ENCODE measurements at places on chromosomes 7 and 10. TPM values are rescaled to one million over a fixed set of nuclear protein-coding genes. Genes with fewer than 3 reads are reported as not detected.

DNA sequence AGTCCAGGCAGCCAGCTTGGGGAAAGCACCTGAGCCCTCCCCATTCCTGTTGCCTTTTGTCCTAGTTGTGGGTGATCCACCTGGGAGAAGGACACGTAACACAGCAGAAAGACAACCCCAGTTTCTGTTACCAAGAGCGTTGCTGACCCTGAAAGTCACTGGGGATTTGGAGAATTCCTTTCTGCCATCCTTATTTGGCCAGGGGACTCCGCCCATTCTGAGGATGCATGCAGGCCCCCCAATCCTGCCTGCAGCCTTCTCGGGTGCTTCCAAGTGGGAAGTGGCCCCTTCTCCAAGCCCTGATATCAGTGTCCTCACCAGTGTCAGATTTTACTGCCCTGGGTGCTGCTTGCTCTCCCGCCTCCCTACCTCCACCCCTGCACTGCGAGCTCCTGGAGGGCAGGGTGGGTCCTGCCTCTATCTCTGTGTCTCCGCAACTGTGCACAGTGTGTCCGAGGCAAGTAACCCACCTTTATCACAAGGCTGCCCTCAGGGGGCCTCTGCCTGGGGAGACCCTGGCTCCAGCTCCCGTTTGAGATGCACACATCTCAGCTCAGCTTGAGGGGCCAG is 9.2 kb upstream of the ADCY1 start:
- DNase-seq = no peak

- DNase-seq = no peak
Measured at GRCh38 chr10:80411681-80412220, 3.4 kb downstream of the PRXL2A start.

The TRAPPC14 gene
- total RNA-seq = 45.8 TPM

- DNase-seq = no peak
Measured at GRCh38 chr7:111011520-111011919, 79.4 kb upstream of the LRRN3 start.

DNA sequence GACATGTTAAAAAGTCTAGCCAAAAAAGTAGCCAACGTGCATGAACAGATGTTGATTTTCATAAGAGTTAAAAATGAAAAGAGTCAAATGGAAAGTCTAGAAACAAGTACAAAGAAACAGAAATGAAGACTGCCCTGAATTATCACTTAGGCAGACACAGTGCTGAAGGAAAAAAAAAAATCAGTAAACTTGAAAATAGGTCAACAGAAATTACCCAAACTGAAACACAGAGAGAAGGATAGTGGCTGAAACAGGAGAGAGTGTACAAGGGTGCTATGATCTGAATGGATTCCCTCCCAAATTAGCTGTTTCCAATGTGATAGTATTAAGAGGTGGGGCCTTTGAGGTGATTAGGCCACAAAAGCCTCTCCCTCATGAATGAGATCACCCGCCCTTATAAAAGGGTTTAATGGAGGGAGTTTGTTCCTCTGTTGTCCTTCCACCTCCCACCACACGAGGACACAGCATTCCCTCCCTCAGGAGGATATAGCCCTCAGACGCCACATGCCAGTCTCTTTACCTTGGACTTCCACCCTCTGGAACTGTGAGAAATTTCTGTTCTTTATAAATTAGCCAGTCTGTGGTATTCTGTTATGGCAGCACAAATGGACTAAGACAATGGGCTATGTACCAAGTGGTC is 249.7 kb downstream of the AHR start:
- no peak for DNase-seq

GRCh38 chr10:44874166-44874565 is 37.0 kb upstream of the TMEM72 start:
- DNase-seq = no peak

DNA sequence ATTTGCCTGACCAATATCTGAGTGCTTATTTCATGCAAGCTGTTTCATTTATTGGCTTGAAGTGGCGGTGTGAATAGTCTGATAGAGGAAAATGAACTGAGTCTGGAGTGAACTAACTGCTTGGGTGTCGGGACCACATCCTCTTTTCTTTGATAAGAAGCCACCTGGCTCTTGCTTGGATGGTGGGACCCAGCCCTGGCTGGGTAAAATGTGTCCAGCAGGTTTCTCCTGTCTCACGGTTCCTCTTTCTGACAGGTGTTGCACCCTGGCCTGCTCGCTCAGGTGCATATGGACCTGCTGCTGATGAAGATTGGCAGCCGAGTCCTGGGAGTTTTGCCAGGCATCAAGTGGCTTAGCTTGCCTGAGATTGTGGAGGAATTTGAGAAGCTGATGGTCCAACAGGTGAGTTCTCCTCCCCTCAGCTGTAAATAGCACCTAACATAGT is 1.6 kb downstream of the ADCK2 start:
- no peak for DNase-seq

GRCh38 chr7:70837589-70837988 is 294.4 kb upstream of the GALNT17 start:
- DNase-seq = no peak

Data from T-helper 17 cell (primary cell).